ENCODE measurements at places on chromosomes 16 and 17.

GRCh38 chr16:58709333-58709732 is 24.8 kb upstream of the SLC38A7 start:
- no peak for DNase-seq

GRCh38 chr17:52027081-52027480 is 131.4 kb downstream of the CA10 start:
- no peak for DNase-seq

DNA sequence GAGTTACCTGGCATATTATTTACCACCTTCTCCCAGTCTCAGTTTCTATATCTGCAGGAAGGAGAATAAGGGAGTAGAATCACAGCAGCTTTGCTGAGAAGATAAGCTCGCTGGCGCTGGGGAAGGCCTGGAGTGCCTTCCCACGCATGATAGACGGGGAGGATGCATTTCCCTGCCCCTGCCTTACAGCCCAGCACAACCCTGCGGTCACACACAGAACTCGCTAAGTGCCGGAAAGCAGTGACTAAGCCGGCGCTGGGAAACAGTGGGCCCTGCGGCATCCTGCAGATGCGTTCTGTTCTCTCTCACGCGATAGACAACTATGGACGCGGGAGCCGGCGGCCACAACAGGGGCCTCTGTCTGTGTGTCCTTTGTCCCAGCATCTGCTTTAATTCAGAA is 4.8 kb downstream of the CA5A start:
- no peak for DNase-seq

- no peak for DNase-seq
These were observed 8.2 kb downstream of the TUBG2 start for GRCh38 chr17:42667088-42667951.

DNA sequence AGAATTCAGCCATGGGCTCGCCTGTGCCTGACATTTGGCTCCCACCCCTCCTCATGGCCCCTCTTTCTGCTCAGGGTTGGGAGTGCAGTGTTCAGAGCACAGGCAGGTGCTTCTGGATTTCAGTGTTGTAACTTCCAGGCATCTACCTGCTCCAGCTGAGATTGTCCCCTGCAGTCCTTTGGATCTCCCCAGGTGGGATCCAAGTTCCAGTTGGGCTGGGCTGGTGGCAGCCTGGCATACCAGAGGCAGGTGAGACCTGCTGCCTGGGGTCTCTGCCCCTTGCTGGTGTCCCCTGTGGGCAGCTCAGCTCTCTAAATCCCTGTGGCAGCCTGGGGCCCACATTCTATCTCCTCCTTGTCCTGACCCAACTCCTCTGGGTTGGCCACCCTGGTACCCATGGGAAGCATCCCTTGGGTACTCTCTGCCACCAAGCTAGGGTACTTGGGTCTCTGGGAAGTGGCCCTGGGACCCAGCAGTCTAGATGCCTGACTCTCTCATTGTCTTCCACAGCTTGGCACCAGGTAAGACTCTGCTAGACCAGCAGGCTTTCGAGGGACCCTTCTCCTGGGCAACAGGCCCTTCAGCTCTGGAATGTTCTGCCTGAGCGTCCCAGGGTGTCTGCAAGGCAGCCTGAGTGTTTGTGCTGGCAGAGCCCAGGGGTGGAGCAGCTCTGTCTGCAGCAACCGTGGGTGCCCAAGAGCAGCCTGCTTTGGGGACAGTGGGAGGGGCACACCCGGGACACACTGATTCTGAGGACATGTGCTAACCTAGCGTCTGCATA is 42.5 kb downstream of the DNAH17 start:
- no peak for DNase-seq
